ENCODE measurements at places on chromosomes 2 and 18.

GRCh38 chr18:37598396-37598795 is 32.8 kb upstream of the CELF4 start:
- DNase-seq, result no peak

DNA sequence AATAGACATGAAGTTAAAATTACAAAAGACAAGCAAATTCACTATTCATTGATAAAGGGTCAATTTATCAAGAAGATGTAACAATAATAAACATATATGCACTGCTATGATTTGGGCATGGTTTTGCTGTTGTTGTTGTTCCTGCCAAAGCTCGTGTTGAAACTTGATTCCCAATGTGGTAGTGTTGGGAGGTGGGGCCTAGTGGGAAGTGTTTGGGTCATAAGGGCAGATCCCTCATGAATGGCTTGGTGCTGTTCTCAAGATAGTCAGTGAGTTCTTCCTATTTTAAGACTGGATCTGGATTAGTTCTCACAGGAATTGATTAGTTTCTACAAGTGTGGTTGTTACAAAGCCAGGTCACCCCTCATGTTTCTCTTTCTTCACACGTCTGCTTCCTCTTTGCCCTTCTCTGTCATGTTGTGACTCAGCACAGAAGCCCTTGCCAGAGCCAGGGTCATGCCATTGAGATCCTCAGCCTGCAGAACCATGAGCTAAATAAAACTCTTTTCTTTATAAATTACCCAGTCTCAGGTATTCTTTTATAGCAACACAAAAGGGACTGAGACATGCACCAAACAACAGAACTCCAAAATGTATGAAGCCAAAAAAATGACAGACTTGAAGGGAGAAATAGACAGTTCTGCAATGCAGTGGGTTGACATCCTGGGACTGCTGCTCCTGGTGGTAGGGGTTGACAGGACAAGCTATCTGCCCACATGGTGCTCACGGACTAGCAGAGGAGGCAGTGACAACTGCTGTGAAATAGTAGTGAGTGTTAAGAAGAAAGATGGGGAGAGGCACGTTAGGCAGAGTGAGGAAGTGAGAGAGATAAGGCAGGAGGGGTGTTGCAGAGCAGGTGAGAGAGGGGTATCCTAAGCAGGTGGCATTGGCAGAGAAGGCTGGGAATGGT is 18.6 kb upstream of the SKA1 start:
- DNase-seq, result no peak

GRCh38 chr2:21195326-21195725 is 71.6 kb downstream of the TDRD15 start:
- no peak for DNase-seq

DNA sequence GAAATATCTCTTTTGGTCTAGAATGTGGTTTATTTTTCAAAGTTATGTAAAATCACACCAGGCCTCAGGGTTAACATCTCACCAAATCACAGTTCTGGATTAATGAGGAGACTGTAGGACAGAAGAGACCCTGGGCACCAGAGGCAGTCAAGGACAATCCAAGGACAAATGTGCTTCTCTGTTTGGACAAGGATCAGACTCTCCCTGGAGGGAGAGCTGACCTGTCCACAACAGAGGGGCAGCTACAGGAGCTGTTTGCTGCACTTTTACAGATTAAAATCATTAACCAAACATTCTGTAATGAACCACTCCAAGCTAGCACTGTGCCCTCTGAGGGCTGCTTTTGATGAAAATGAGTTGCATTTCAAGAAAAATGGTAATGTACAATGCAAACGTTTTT is 690.6 kb upstream of the SLC8A1 start:
- no peak for DNase-seq

DNA sequence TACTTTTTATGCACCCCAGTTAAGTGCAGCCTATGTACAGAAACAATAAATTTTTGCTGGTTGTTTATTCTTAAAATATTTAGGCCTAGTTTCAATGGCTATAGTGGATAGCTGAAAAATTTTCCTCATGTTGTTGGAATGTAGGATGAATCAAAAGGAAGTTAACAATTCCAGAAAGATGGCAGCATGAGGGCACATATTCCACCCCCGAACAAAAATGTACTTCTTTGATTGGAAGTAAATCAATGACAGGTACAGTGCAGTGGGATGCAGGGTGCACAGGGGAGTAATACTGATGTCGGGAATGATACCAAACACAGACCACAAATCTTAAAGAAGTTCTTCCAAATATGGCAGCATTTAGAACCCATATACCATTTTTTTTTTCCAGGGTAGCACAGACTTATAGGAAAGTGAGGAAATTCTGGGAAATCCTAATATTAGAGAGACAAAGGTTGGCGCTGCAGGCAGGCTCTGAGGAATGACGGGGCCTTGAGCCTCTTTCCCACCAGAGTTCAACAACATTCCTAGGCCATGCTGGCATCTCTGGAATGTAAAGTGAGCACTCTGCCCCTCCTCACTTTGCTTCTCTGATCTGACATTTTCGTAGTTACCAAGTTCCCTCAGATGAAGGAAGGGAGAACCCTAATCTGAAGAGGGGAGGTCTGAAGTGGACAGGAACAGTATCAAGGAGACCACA is 36.6 kb upstream of the IKZF2 start:
- no peak for DNase-seq

DNA sequence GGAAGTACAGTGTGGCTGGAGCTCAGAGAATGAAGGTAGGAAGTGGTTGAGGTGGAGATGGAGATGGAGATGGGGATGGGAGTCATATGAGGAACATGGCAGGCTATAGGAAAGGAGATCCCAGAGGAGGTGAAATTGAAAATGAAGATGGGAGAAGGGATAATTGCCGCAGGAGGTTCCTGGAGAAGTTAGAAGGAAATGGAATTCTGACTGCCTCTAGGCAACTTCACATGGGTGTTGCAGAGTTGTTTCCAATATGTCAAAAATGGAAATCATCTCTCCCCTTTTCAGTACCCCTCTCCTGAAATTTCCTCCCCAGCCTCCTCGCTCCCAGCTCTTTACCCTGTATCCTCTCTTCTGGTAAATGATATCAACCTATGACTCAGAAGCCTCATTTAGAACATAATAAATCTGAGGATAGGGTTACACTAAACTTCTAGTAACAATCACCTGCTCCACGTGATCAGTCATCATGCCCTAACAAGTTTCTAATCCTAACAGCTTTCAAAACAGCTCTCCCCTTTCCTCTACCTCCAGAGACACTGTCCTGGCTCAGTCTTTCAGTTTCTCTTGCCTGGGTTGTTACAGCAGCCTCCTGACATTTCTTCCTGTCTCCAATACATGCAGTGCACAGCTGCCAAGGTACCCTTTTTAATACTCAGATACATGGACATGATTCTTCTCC is 201.9 kb upstream of the RBMS1 start:
- no peak for DNase-seq

DNA sequence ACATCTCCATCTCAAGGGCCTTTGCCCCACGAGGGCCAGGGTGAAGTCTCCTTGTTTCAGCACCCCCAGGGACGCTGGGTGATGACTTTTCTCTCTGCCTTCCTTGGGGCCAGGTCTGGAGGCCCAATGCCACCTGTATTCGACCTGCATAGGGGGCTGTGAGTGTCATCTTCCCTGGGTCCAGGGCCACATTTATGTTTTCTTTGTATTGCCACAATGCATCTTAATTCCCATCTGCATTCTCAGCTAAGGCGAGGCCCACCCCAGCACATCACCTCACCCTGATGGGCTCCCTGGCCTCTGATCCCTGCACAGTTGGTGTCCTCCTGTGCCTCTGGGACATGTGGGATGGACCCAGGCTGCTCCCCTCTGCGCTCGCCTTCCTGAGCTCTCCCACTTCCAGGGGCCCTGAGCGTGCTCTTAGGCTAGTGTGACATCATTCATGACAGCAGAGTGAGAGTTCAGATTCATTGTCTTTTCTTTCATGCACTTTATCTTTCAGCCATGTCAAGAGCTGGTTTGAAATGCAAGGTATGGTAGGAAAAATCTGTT is 122.0 kb upstream of the COPS8 start:
- no peak for DNase-seq

GRCh38 chr2:134706587-134707329 is 12.0 kb downstream of the TMEM163 start:
- no peak for DNase-seq

GRCh38 chr2:64376926-64377325 is 77.0 kb upstream of the LGALSL start:
- DNase-seq, result no peak

GRCh38 chr2:126686286-126686685 is 30.3 kb downstream of the GYPC start:
- DNase-seq, result no peak

- no peak for DNase-seq
Measured at GRCh38 chr2:40844353-40845277, 392.7 kb upstream of the SLC8A1 start.

DNA sequence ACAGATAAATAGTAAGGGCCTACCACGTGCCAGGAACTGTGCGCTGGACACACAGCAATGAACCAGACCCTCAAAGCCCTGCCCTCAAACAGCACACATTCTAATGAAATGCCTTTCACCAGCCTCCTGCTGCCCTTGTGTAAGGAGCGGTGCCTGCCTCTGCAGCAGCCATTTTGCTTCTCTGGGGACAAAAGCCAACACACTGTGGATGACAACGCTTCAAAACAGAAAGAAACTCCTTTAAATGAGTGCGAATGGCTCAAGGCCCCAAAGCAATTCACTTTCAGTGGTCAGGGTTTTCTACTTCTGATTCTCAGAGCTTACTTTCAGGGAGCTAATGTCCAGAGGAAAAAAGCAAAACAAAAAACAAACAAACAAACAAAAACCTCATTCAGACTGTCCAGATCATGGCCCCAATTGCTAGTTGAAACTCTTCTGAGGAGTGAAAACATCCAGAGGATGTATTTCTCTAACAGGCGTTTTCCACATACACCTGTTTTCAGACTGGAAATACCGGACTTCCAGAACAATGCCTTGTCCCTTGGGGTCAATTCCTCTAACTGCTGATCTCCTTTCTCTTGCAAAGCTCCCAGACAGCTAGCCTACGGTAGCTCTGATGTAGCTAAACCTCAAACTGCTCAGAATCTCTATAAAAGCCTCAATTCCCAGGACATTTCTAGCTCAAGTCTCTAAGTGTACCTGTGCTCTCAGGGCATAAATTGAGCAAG is 323.3 kb upstream of the ZNF521 start:
- DNase-seq, result no peak

GRCh38 chr18:66641056-66641455 is 37.2 kb upstream of the CDH19 start:
- no peak for DNase-seq

DNA sequence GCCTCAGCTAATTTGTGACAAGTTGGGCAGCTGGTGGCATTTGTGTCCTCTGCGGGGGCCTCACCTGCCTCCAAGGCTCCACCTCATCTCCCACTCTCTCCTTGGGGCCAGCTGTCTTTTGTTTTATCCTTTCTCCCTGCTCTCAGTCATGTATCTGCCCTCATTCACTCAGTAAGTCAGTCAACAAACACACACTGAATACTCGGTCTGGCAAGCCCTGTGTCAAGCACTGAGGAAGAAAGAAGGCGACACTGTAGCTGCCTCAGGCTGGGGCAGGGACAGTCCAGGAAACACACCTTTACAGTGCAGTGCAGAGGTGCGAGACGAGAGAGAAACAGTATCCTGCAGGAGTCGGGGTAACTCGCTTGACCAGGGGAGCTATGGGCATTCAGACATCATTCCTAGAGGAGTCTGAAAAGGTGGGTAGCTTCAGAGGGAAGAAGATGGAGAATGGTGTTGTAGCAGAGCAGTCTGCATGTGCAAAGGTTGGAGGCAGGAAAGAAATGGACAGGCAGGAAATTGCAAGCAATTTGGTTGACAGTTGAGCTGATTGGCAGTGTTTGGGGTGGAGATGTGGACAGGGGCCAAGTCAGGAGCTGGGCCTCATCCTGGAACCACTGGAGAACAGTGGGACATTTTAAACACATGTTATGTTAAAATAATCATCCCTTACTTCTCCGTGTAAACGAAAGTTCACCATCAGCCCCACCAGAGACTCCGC is 34.9 kb downstream of the SCTR start:
- no peak for DNase-seq

GRCh38 chr2:151632993-151633565 is 101.2 kb downstream of the NEB start:
- DNase-seq, result no peak

DNA sequence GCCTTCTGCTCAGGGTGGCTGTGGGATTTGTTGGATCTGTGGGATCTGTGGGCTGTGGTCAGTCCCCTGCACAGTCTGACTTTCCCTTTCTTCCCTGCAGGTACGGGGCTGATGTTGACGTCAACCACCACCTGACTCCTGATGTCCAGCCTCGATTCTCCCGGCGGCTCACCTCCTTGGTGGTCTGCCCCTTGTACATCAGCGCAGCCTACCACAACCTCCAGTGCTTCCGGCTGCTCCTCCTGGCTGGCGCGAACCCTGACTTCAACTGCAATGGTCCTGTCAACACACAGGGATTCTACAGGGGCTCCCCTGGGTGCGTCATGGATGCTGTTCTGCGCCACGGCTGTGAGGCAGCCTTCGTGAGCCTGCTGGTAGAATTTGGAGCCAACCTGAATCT is 17.5 kb downstream of the ASB1 start:
- DNase-seq, result no peak

GRCh38 chr2:73640511-73640911 is 1.7 kb downstream of the NAT8 start:
- no peak for DNase-seq

GRCh38 chr18:62937065-62937464 is 221.7 kb downstream of the PHLPP1 start:
- no peak for DNase-seq

All from forelimb muscle (tissue), 1 donor.